H4 (cell line): ENCODE measurements at places on chromosomes 11 and 22.

DNA sequence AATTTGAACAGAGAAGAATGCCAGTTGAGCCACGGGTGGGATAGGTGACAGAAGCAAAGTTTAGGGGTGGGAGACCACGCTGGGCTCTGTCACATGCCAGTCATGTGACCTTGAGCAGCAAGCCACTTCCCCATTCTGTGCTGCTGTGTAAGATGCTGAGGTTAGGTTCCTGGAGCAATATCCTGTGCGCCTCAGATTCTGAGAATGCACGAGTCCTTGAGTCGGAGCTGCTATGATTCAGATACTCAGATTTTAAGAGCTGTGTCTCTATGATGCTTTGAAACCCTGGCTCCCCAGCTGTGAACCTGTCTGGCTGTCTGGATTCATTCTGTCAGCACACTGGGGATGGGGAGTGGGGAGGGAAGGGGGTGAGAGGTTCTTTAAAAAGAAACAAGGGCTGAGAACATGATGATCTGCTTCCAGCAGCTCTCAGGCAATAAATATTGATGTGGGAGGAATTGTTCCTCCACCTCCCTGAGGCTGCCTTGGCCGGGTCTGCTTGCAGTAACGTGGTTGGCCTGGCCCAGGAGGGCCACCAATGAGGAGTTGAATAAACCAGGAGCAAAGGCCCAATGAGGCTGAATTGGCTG lies 24.0 kb downstream of the SLCO2B1 start:
- DNase-seq = no peak

DNA sequence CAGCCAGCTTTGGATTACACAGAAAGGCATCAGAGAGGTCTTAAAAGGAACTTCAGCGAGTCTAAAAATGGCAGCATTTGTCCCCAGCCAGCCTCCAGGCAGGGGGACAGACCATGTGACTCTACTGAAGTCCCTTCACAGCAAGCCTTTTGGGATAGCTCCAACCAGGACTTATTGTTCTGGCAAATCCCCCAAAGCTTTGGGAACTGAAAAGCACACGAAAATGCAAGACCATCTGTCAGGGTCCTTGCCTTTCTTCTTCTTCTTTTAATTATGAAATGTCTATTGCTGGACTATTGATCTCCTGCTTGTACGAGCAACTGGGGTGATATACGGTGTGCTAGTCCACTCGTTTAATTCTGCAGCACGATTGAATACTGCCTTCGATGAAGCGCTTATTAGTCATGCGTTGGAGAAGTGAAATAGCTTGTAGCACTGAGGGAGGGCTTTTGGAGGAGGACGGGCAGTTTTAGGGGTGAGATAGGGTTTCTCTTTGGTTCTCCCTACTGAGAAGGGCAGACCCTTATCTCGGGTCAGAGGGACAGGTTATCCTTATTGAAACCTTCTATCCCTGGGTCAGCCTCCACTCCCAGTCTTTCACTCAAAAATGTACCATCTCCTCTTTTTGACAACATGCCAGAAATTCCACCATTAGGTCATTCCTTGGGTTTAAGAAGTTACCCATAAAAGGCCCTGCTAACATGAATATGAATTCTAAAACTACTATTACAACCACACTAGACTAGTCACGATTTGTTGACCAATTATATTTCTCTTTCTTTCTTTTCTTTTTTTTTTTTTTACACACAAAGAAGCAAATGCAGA lies 416.4 kb downstream of the MIAT start:
- no peak for DNase-seq

DNA sequence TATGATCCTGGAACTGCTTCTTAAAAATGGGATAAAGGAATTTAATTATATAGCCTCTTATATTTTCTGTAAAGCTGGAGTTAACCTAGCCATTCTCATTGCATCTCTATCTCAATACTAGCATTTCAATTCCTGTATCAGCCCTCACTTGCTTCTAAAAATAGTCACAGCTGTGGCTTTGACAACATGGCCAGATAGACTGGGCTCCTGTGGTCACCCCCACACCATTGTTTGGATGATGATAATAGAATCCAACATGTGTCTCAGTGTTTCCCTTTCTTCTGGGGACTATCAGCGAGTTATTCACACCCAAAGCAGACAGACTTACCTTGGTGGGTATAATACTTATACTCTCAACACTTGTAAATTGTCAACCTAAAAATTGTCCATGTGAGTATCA lies 6.9 kb downstream of the VWA5A start:
- DNase-seq = no peak

GRCh38 chr11:65341856-65342255 lies 8.2 kb downstream of the DPF2 start:
- no peak for DNase-seq

- peak; percentile 66 for DNase-seq
Measured at GRCh38 chr11:121249039-121249663, 43.4 kb upstream of the SC5D start.

DNA sequence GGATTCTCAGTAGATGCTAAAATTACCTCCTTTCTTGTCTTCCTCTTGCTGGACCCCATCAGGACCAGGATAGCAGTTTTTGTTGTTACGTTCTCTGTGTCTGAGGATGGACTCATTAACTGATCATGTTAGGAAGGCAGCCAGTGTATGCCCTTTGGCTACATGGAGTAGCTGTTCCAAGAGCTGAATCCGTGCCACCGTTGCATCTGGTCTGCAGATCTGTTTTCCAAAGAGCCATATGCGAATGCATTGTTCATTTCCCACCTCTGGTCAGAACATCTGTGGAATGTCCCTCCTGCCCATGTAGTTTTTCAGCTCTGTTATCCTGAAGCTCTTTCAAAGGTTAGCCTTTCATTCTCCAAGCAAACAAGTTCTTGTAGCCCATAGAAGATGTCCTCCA lies 188.4 kb downstream of the SPON1 start:
- DNase-seq = no peak

DNA sequence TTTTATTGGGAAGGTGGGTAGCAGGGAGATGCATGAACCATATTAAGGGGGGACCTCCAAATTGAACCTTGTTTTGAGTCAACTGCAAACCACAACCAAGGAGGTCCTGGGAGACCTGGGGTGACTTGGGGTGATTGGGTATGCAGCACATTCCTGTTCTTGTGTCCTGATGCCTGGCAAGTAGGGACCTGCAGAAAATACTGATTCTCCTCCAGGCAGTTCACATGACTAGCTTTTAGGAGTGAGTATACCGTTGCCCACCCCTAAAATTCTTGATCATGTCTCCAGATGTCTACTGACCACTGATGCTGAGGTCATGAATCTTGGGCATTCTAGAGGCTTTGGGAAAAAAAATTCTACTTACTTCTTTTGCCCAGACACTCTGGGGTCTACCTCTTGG lies 6.3 kb downstream of the EHF start:
- no peak for DNase-seq

GRCh38 chr11:61616434-61616833 lies 35.6 kb upstream of the SYT7 start:
- no peak for DNase-seq

GRCh38 chr11:131645237-131645636 lies 274.8 kb downstream of the NTM start:
- no peak for DNase-seq

DNA sequence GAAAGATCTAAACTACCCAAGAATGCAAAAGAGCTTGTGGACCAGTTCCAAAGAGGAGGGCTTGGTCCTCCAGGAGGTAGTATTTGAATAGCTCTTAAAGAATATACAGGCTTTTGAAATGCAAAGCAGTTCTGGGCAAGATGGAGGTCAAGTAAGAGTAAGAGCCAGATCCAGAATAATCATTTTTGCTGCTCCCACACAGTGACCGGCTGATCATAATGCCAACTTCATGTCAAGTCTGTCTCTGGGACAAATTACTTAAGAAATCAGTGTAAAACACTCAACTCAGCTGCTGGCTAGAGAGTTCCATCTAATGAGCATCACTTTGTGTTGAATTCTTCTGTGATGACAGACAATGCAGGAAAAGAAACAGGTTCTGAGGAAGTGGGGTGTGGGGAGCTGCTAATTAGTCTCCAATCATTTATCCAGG lies 250.9 kb upstream of the NARS2 start:
- DNase-seq = no peak

DNA sequence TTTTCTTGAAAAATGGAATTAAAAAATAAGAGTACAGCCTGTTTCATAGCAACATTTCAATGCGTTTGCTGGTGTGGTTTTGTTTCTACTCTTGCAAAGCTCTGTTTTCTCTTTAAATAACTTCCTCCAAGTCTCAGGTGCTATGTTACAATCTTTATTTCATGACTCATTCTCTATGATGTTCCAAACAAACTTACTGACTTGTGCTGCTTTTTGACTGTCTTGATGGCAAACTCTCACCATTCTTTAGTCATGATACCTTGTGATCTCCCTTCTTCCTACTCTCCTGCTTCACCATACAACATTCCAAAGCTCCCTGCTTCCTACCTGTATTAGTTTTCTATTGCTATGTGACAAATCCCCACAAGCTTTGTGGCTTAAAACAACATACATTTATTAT lies 166.1 kb downstream of the C11orf91 start:
- no peak for DNase-seq

DNA sequence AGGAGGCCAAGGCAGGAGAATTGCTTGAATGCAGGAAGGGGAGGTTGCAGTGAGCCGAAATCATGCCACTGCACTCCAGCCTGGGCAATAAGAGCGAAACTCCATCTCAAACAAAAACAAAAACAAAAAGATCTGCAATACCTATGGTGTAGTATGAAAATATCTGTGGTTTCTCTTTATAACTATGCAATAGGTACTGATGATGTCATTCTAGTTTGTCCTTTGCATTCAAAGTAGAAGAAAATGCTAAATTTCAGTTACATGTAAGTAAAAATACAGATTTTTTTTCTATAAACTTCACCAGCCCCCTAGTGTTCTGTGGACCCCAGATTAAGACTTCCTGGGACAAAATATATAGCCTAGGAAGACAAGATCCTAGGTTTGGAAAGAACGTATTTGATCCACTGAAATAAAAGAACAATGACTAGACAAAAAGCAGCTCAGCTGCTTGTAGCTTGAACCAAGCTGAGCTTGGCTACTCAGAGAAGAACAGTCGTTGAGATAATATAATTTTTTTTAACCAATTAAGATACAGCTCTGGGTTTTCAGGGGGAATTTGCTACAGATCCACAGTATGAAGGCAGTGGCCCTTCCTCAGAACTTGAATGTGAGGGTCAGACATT lies 2.8 kb upstream of the HBE1 start:
- no peak for DNase-seq

GRCh38 chr11:16512198-16512898 lies 156.0 kb upstream of the SOX6 start:
- no peak for DNase-seq

DNA sequence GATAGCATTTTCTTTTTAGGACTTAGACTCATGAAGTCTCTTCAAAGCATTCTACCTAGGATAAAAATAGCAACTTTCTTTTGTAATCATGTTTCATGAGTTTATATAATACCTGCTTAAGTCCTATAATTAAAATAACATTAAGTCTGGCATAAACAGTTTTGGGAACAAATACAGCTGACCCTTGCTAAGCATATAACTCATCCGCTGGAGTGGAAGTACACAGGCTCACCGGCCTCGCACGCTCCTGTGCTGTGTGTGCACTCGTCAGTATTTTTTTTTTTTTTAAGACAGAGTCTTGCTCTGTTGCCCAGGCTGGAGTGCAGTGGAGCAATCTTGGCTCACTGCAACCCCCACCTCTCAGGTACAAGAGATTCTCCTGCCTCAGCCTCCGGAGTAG lies 221.8 kb downstream of the ADAMTS15 start:
- DNase-seq = no peak

DNA sequence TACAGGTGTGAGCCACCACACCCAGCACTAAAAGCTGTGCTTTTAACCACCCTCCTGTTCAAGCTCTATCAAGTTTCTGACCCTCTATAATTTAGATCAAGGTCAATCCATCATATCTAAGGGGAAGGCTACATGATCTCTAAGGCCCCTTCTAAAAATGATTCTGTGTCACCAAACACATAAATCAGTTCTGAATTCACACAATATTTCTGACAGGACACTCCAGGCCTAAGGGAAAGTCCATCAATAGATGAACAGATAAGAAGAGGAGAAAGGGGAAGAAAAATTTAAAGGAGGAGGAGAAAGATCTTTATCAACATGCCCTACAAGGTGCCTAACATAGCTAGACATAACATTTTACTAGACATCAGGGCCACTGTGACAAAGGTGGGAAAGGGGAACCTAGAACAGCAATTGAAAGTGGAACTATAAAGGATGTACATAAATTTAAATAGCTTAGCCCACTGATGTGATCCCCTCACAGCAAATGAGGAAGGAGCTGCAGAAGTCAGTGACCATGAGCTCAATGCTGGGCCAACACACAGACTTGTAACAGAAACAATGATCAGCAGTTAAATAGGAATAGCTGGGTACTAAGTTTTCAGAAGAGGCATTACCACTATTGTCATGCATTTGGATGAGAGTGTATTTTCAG lies 4.7 kb downstream of the PRCP start:
- no peak for DNase-seq

DNA sequence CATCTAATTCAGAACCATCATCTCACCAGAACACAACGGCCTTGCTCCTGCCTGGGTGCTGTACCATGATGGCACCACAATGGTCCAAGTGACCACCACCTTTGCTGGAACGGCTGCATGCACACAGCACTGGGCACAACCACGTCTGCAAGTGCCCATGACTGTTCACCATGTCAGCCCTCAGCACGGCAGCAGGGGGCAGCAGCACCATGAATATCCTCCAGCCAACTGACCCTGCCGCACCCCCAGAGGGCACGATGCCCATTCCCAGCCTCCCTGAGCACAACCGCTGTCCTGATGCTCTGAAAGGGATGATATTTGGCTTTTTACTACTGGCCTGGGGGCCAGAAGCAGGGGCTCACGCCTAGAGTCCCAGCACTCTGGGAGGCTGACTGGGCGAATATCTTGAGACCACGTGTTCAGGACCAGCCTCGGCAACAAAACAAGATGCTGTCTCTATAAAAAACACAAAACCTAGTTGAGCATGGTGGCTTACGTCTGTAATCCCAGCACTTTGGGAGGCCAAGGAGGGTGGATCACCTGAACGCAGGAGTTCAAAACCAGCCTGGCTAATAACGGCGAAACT lies 25.7 kb downstream of the DRD4 start:
- DNase-seq = peak; percentile 62

- DNase-seq = no peak
Measured at GRCh38 chr11:94768602-94769541, 716 bp downstream of the AMOTL1 start.

DNA sequence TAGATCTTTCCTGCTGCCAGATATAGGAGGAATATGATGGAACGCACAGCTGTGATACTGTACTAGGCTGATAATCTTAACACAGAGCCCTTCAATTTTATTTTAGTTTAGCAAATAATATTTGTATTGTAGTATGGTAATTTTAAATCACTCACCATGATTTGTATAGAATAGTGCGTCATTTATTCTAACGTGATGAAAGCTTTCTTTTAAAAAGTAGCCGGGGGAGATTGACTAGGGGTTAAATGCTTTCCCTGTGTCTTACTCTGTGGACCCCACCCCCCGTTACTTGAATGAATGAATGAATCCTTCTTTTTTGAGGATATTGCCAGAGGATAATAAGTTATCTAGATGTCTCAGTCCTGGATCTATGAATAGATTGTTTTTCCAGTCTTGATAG lies 72.1 kb downstream of the CECR2 start:
- DNase-seq = no peak

- no peak for DNase-seq
Measured at GRCh38 chr11:121654259-121654842, 201.6 kb upstream of the SORL1-AS1 start.

GRCh38 chr11:44290208-44290607 lies 19.7 kb downstream of the ALX4 start:
- DNase-seq = no peak

- no peak for DNase-seq
Measured at GRCh38 chr11:10655227-10655626, 38.3 kb downstream of the IRAG1 start.

- DNase-seq = no peak
Measured at GRCh38 chr22:44640618-44641155, 61.3 kb upstream of the PRR5 start.

GRCh38 chr11:2380807-2381350 lies 3.8 kb downstream of the CD81 start:
- DNase-seq = no peak
